CD4-positive, alpha-beta T cell treated with Interleukin-12 subunit alpha and Interleukin-12 subunit beta, for 1 hour (primary cell): ENCODE measurements at places on chromosomes 2 and 18.

- DNase-seq, result no peak
Measured at GRCh38 chr2:6773694-6774044, 92.0 kb downstream of the CMPK2 start.

GRCh38 chr2:237869343-237870102 lies 10.1 kb downstream of the RAMP1 start:
- DNase-seq, result no peak

DNA sequence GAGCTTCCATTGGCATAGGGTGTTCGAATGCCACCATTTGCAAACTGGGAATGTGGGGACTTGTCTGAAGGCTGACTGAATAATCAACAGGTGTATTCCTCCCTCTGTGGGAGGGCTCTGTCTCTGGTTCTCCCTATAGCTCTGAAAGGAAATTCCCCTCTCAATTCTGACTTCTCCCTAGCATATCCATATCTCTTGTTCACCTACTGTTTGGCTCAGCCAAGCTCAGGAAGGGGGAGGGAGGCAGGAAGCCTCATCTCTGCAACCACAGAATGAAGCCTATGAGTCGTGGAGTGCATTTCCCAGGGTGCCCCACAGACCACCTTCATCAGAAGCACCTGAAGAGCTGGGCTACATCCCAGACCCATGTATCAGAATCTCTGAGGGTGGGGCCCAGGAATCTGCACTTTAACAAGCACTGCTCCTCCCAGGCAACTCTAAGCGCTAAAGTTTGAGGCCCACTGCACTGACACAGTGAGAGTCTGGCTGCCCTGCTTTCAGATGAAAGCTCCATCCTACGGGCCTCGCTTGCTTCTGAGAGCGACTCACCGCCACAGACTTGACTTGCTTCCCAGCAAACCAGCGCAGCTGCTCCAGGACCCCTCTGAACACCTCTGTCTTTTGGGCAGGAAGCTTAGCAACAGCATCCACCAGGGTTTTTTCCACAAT lies 32.0 kb downstream of the XDH start:
- DNase-seq, result no peak

DNA sequence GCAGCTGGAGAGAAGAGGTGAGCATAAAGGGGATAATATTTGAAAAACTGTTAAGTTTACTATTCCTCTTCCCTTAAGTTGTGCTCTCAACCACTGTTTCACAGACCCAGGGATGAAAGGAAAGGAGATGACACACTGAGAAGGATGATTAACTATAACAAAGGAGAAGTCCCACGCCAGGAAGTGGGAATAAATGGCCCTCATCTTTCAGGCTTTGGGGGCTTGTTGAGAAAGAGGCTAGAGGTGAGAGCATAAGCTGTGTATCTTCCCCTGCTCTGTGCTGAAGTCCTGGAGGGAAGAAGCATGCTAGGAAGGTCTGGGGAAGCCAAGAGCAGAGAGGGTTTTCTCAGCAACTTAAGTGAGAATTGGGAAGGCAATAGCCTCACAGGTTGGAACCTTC lies 399.1 kb upstream of the ATP5MC3 start:
- no peak for DNase-seq

- no peak for DNase-seq
Measured at GRCh38 chr2:231036131-231036530, 1.2 kb upstream of the C2orf72 start.

DNA sequence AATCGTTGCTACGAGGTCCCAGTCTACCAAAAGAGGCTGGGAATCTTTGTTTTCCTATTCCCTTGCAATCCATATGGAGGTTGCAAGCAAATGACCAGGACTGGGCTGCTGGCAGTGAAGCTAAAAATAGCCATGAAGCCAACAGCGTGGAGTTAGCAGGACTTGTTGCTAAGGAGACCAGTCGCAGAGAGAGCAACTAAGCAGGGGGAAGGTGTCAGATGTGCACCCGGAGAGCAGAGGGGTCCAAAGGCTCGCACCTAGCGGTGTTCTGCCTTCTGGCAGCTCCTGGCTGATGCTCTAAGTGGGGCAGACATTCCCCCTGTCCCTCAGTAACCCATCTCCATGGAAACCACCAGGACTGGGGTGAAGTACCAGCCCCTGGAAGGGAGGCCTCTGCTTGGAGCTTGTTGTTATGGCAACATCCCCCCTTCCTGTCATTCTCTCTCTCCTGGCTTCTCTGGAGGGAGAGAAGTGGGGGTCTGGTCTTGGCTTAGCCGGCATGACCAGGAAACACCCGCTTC lies 84.6 kb downstream of the DNMT3A start:
- DNase-seq, result no peak

DNA sequence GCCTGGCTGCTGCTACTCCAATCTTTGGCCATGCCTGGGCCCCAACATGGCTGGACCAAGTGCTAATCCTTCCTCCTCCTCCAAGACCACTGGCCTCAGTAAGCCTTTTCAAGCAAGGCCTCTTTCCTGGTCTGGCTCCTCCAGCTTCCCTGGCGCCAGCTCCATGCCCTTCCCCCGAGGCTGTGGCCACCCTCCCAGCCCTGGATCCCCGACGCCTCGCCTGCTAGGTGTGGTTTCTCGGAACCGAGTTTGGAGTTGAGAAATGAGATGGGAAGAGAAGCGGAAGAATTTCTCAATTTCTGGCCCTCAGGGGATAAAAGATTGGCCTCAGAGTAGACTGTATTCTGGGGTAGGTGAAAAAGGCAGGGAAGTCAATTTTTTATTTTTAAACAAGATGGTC lies 46.4 kb downstream of the ADCY3 start:
- DNase-seq, result no peak

DNA sequence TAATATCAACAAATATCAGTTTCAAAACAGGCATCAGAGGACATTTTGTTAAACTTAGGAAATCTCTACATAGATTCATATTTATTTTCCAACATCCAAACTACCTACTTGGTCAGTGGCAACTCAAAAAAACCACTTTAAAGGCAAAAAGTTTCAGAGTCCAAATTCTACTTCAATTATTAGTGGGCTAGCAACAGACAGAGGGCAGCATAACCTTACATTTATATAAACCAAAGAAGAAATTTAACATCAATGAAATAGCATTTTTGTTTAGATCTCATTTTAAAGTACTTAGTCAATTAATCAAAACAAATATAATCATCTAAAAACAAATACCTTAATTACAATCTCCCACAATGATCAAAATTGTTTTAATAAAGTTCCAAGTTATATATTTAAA lies 33.3 kb downstream of the RTTN start:
- DNase-seq, result no peak

DNA sequence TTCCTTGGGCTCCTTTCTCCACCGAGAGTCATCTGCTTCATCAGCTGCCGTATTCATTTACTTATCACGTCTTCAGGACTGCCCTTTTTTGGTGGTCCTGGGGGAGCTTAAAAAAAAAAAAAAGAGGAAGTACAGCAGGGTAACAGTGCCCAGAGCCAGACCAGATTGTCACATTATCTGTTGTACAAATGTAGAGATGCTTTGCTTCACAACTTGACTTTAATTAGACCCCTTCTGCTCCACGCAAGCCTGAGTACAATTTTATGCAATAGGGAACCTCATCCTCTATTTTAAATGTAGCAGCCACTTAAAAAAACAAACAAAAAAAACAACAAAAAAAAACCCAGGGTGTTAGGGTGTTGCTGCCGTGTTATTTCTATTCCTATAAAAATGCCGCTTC lies 128.3 kb downstream of the PRPF40A start:
- DNase-seq, result no peak

DNA sequence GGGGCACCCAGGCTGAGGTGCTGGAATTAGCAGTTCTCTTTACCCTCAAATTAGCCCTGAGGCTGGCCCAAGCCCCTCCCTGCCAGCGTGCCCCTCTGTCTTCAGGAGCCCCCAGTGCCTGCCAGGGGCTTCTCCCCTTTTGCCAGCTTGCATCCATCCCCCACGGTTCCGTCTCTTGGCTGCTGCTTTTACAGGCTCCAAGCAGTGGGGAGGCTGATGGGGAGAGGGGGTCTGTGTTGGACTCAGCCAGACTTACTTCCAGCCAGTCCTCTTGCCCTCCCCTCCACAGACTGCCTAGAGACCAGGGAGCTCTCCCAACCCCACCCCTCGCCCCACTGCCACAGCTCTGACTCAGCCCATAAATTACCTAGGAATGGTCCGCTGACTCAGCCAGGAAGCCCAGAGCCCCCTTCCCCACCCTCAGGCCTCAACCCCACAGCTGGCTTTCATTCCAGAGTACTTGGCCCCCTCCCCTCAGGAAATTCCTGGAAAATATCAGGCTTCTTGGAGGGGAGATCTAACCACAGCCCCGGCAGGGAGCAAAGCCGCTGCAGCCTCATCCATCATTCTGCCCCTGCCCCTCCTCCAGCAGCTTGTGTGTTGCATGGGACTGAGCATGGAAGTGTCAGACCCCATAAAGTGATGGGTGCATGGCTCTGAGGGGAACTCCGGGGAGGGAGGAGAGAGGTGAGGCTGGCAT lies 184.6 kb downstream of the ZFP36L2 start:
- no peak for DNase-seq

DNA sequence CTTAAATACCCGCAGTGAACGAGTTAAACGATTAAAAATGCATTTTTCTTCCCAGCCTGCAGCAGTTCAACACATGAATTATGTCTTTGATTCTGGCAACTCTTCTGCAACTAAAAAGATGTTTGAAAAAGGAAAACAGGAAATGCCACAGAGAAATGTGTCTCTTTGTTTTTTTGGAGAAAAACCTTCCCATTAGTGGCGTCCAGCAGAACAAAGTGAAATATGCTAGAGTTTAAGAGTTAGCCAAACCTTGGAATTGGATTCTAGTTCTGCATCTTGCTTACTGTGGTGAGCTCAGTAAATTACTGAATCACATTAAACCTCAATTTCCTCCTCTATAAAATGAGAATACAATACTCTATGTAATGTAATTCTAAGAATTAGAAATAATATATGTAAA lies 900.2 kb upstream of the ACVR2A start:
- no peak for DNase-seq

GRCh38 chr18:44474591-44474990 lies 206.1 kb upstream of the SETBP1 start:
- no peak for DNase-seq

DNA sequence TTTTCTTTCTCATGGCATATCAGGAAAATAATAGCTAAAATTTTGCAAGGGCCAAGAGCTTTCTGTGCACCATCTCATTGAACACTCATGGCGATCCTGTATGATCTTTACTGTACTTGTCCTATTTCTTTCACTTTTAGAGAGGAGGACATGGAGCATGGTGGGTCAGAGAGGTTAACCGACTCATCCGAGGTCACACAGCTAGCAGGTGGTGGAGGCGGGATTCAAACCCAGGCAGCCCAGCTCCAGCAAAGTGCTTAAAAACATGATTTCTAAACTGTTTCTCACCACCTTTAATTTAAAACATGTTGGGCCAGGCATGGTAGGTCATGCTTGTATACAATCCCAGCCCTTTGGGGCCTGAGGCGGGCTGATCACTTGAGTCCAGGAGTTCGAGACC lies 6.4 kb downstream of the NGEF start:
- DNase-seq, result no peak

GRCh38 chr2:118179445-118179844 lies 91.2 kb downstream of the INSIG2 start:
- no peak for DNase-seq

GRCh38 chr18:34710934-34711333 lies 836 bp downstream of the DTNA start:
- DNase-seq, result no peak

DNA sequence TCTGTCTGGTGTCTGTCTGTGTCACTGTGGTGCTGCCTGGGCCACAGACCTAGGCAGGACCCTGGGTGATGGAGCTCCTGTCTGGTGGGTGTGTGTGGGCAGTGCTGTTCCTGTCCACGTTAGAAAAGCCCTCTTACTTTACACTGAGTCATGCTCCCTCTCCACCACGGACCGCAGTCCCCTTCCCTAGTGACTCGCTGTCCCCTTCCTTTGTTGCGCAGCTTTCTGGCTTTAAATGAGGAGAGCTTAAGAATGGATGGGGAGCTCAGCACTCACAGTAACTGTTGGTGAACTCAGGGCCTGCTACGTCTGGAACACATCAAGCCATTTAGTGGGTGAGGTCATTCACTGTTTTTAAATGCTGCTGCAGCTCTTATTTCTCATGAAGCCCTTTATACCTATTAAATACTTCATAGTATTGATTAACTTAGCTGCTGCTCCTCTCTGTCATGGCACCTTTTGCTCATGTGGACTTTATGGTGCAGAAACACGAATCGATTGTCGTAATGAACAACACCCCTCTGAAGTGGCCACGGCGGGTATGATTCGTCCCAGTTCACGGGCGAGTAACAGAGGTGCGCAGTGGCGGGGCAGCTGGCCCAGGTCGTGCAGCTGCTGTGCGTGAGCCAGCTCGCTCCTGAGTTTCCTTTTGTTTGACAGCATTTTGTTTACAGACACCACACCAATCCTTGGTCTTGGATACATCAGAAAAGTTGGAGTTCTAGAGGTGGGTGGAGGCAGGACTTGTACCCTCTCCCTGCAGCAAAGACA lies 100.4 kb downstream of the LDLRAD4 start:
- no peak for DNase-seq

GRCh38 chr2:191552066-191552465 lies 125.9 kb upstream of the NABP1 start:
- DNase-seq, result no peak

DNA sequence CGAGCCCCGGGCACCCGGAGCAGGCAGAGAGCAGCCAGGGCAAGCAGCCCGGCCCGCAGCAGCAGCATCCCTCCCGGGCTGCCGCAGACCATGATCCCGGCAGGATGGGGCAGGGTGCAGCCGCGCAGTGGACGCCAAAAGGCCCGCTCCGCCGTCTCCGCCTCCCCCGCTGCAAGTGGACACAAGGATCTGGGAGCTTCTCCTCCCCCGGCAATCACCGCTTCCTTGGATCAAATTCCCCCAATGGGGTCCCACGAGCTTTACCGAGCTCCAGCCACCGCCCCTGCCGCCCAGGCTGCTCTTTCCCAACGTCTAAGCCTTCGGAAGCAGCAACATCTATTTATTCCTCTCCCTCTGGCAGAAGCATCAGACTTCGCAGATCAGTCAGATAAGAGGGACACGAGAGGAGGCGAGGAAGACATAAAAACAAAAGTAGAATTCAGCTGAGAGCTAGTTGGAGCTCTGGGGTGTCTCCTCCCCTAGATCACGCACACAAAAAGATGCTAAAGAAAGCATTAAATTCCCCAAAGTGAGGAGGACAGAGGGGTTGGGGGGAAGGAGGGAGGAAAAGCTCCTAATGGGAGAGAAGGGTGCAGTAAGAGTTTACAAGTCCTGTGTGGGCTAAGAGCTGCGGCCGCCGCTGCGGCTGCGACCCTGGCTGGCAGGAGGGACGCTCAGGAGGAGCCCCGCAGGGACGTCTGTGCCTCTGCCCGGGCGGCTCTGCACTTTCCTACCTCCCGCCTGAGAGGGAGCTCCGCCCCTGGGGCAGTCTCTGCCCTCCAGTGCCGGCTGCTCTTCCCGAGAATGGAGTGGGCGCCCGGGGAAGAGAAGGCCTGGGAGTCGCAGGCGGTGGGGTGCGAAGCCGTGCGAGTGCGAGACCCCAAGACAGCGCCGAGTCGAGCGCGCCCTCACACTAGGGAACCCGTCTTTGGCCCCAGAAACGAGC lies at the start of gene FRZB:
Gene FRZB, minus strand, starts transcription at position 177 of the 946 bp plus-strand sequence. Its CDS starts 85 bp downstream, at position 92.
- no peak for DNase-seq

- no peak for DNase-seq
Measured at GRCh38 chr2:72982219-72982618, 64.9 kb downstream of the EMX1 start.

GRCh38 chr2:63432373-63432772 lies 155.9 kb downstream of the WDPCP start:
- DNase-seq, result no peak

GRCh38 chr2:10079870-10080535 lies at the start of gene CYS1:
Gene CYS1, minus strand, starts transcription at chr2:10080411. Its CDS starts 188 bp downstream, at chr2:10080223.
- no peak for DNase-seq
